ENCODE measurements at places on chromosomes 2 and 18. TPM values are rescaled to one million over a fixed set of nuclear protein-coding genes. Genes with fewer than 3 reads are reported as not detected.

Gene WDFY1
- total RNA-seq: 123 TPM

Gene GGCX
- total RNA-seq: 96.8 TPM

- no peaks in the 10 kb centered on the region for H3K27me3 ChIP-seq
- H3K27ac ChIP-seq: no peak overlapping the region
- peaks cover 2% of the 10 kb centered on the region for H3K36me3 ChIP-seq
- H3K4me3 ChIP-seq: no peak overlapping the region
- DNase-seq: no peak
These were observed 52.6 kb downstream of the TRAPPC12 start for GRCh38 chr2:3432067-3432466.

DNA sequence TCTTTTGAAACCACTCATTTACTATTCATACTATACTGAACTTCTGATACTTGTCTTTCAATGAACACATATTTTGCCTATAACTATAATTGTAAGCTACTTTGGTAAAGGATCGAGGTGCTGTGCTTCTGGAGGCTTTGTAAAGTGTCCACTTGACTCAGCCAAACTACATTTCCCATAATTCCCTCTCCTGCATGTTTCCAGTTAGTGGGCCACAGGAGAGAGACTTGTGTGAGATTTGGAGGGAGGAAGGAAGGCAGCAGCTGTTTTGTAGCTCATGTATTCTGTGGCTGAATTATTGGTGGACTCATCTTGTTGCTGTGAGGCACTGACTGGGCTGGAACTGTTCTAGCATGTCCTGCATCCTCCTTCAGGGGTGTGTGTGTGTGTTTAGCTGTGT lies 328.8 kb downstream of the ARL6IP6 start:
- H3K36me3 ChIP-seq: no peaks in the 10 kb centered on the region
- no peak overlapping the region for H3K27ac ChIP-seq
- H3K27me3 ChIP-seq: no peaks in the 10 kb centered on the region
- no peak for DNase-seq
- H3K4me3 ChIP-seq: no peak overlapping the region

Data from Caco-2 (cell line).